ENCODE measurements at places on chromosomes 16 and 17.

DNA sequence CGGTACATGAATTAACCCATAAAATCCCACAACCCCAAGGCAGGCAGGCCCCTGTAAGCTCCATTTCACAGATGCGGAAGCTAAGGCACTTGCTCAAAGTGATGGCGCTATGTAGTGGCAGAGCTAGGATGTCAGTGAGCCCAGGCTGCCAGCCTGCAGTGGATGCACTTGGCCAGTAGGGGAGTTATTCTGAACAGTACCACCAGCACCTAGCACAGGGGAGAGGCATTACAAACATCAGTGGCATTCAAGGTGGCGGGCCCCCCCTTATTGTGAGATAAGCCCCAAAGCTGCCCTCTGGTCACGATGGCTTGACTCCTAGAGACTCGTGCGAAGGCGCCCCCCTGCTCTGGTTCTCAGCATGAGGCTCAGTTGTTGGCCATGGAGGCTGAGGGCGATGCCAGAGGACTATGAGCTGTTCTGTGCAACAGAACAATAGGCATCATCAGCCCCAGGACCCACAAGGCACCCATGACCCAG is 33.8 kb downstream of the GTF3C1 start:
- DNase-seq, result no peak

DNA sequence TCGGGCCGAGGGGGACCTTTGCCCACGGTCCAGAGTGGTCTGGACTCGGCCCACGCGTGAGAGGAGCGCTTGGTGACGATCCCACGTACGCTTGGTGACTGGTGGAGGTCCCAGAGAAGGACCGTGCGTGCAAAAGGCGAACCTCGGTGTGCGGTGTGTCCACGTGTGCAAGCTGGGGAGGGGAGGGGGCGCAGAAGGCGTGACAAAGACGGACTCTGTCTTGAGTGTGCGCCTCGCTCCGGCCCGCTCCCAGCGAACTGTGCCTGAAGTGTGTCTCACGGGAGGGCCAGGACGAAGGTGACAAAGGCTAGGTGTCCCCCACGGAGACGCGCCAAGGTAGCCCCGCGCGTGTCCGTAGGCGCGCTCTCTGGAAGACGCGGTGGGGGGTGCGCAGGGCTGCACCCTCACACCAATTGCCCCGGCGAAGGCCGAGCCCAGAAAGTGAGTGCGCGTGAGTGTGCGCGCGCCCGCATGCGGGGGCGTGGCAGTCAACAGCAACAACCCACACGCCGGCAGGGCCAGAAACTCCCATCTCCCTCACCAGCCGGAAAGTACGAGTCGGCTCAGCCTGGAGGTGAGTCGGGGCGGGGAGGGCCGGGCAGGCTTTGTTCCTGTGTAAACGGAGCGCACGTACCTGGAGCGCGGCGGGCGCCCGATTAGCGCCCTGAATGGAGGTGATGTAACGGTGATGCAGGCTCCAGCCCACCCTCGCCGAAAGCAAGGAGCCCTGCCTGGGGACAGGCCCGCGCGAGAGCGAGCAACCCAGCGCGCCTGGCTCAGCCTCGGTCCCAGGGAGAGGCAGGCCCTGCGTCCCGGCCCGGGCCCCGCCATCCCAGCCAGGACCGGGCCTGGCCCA is at the start of gene GPRC5C:
Gene GPRC5C, plus strand, starts transcription at position 521 of the 856 bp plus-strand sequence. CDS start 7,689 bp downstream, outside the sequence.
- no peak for DNase-seq

- DNase-seq, result no peak
Measured at GRCh38 chr16:24253192-24253591, 2.9 kb upstream of the CACNG3 start.

DNA sequence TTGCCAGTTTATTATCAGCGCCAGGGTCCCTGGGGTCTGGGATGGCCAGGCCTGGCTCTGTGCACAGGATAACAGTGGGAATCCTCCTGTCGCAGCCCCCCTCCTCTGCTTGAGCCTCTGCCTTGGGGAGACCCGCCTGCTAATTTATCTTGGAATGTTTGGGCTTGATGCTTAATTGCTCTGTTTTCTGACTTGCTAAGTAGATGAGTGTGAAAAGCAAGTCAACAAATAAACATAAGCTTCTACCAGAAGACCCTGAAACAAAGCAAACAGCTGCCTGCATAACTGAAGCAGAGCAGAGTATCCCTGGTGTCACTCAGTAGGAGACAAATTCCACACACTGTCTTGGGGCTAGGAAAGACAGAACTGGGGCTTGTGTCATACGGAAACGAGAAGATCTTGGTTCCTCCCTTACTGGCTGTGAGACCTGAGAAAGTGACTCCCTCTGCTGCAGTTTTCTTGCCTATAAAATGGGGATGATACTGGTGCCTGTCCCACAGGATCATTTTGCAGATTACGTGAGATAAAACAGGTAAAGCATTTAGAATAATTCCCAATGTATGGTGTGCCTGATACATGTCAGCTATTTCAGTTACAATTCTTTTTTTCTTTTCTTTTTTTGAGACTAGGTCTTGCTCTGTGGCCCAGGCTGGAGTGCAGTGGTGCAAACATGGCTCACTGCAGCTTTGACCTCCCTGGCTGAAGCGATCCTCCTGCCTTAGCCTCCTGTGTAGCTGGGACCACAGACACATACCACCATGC is 44.8 kb upstream of the IRX3 start:
- no peak for DNase-seq

DNA sequence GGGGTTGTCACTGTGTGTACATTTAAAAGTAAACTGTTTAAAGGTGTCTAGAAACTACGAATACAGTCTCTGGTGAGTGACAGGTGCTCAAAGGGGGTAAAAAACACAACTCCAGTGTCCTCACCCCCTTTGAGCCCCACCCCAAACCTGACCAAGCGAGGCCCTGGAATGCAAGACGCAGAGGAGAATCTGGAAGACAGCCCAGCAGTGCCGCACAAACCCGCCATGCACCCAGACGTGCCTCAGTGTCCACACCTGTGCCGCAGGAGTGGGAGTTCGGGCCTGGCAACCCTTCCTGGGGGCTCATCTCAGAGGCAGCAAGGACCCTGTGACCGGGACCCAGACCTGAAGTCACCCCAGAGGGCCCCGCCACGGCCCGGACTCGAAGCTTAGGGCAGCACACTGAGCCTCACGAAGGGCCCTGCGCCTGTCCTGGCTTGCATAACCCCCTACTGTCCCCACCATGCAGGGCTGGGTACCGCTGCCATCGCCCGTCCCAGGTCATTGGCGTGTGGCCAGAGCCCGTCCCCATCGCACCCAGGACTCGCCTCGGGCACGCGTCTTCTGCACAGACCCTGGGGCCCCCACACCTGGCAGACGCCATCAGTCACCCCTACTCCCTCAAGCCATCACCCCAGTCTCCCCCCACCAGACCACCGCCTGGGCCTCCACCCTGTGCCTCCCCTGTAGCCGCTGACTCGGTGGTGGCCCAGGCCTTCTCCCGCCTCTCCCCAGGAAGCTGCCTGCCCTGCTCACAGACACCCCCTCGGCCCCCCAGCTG is 33.0 kb upstream of the ZC3H18 start:
- DNase-seq, result no peak

DNA sequence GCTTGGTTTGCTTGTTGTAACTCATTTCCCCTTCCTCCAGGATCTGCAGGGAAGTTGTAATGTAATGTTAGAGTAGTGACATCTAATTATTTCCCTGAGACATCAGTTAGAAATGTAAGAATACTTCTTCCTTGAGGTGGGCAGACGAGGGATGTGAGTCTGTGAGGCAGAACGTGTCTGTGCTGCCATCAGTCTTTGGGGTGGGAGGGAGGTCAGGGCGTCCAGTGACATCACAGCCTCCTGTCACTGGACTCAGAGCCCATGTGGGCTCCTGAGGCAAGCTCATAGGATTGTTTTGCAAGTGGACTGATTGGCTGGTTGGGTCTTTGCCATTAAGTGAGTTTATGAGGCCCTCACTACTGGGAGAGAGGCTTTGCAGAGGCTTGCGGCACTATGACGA is 188.8 kb downstream of the CCDC182 start:
- DNase-seq, result no peak

GRCh38 chr17:44002141-44002848 is 2.1 kb upstream of the NAGS start:
- no peak for DNase-seq

DNA sequence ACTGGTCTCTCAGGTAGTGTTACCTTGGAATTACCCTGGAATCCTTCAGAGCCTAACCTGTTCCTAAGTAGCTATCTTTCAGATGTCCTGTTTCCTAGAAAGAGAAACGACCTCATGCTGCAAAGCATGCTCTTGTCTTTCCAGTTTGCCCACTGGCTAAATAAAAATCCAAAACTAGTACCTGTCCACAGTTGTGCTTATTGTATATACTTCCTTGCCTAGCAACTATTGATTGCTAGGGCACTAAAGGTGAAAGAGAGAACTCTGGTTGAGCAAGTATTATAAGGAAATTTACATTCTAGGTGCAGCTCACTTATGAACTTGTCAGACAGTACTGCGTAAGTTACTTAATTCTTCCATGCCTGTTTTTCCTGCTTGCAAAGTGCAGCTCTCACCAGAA is 38.5 kb downstream of the LIG3 start:
- no peak for DNase-seq

- DNase-seq, result no peak
Measured at GRCh38 chr16:31181102-31181830, 1.3 kb downstream of the FUS start.

DNA sequence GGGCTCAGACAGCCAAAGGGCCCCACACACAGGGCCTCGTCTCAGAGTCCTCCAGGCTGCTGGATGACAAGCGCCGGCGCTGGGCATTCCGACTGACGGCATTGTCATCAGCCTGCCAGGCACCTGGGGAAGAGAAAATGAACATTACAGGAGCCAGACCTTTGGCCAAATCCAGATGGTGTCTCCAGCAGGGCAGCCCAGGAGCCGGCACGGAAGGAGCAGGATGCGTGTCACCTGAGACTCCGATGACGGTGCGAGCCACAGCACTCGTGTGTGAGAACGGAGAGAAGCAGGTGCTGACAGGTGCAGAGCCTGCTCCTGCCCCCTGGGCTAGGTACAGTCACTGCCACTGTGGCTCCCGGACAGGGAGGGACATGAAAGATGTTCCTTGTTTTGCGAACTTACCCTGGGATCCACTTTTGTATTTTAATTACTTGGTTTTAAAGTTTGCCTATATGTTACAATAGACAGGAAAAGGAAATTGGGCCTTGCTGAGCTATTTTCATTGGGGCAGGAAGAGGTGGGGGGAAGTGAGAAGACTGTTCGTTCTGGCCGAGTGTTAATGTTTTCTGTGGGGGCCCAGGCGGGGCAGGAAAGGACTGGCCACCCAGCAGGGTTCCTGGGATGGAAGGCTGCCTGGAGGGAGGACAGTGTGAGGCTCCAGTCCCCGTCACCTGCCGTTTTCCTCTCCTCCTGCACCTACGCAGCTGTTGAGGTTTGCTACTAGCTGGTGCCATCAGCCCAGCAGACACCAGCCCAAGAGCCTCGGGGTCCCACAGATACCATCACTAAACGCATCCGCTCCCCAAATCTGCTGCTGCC is 4.4 kb upstream of the FOXJ1 start:
- no peak for DNase-seq

GRCh38 chr16:80543162-80543561 is 2.4 kb downstream of the DYNLRB2 start:
- DNase-seq, result no peak

GRCh38 chr17:9536061-9536460 is 39.6 kb downstream of the STX8 start:
- DNase-seq, result no peak

DNA sequence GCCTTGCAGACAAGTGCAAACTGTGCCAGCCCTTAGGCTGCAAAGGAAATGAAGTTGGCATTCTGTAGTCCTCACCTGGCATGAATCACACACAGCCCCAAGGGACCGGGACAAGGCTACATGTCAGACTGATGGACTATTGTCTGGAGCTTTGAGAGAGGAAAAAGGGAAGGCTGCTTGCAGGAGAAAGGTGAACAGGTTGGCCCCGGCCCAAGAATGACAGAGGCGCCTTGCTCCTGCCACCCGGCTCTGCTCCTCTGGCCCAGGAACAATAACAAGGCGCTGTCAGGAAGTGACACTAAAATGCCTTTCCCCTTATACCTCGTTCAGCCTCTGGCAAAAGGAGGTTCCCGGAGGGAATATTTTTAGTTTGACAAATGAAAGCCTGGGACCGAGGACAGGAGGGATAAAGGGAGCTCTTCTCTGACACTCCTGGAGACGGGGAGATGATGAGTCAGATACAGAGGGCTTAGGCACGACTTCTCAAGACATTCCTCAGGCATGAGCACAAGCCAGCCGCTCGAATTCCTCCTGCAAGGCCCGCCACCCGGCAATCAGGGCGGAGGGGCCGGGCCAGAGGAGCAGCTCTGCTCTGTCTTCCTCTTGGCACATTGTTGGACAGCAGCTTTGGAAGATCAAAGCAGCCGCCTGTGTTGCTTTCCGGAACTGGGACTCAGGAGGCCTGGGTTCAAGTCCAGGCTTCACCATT is 105.8 kb downstream of the NOG start:
- no peak for DNase-seq

GRCh38 chr16:53224951-53225533 is 170.3 kb downstream of the CHD9 start:
- DNase-seq, result no peak

- no peak for DNase-seq
Measured at GRCh38 chr17:35460354-35460851, 11.8 kb upstream of the SLFN13 start.

DNA sequence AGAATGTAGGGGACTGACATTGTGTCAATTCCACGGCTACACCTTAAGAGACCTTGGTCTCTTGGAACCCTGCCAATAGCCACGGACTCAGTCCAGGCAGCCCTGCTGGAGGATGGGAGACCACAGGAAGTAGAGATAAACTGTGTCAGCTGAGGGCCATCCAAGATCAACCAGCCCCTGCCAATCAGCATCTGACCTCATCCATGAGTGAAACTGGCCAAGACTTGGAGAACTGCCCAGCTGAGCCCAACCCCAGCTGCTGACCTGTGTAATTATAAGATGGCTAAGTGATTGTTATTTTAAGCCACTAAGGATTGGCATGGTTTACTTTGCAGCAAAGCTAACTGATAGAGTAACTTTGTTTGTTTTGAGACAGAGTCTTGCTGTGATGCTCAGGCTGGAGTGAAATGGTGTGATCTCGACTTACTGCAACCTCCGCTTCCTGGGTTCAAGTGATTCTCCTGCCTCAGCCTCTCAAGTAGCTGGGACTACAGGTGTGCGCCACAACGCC is 13.3 kb upstream of the YWHAE start:
- no peak for DNase-seq

- no peak for DNase-seq
Measured at GRCh38 chr17:14336418-14336817, 35.5 kb downstream of the HS3ST3B1 start.

DNA sequence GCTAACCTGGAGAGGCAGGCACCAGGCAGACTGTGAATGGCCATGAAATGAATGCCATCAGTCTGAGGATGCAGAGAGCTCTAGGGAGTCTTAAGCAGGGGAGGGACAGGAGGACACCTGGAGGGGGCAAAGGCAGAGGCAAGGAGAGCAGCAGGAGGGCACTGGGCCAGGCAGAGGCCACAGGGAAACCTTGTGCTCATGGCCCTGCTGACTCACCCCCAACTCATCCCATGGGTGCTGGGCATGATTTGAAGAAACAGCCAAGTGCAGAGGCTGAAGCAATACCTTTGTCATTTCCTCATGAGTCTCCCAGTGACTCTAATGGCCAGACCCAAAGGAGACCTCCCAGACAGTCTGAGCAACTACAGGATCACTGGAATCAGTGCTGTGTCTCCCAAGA is 141.4 kb downstream of the TMEM132E start:
- DNase-seq, result no peak

Measured in stimulated activated CD4-positive, alpha-beta T cell treated with anti-CD3 and anti-CD28 coated beads, Interleukin-15, amount 100 ng/mL, for 1 hour (primary cell).